ENCODE measurements at places on chromosomes 1 and 21.

DNA sequence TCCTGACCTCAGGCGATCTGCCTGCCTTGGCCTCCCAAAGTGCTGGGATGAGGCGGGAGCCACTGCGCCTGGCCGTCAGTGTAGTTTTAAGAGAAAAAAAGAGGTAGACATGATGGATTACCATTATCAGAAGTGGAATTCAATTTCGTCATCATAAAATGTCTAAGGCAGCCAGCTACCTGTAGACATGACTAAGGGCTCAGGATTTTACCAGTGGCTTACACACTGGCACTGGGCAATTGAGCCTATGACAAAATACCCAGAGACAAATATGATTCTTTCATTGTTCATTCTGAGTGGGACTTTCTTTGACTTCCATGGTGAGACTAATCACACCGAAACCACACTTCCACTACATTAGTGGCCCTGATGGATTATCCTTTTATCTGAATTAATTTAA lies 181.5 kb downstream of the GABPA start:
- no peak for DNase-seq

GRCh38 chr1:62070384-62071011 lies 124.2 kb upstream of the L1TD1 start:
- no peak for DNase-seq

- DNase-seq: no peak
Observed at GRCh38 chr1:29119121-29119929, 4.4 kb downstream of the TMEM200B start.

DNA sequence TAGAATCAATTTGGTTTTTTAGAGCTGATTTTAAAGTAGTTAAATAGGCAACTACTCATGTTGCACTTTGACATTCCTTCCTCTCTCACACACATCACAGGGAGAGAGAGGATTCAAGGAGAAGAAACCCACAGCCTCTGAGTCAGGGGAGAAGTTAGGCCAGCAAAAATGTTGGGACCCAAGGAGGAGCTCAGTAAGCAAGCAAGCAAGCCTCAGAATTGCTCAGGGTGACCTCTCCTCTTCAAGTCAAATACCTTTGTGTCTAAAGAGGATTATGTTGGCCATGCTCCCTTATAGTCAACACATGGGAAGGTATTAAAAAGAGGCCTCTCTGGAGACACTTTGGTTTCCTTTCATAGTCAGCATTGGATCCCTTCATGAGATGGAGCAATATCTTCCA lies 80.5 kb upstream of the WARS2 start:
- no peak for DNase-seq

DNA sequence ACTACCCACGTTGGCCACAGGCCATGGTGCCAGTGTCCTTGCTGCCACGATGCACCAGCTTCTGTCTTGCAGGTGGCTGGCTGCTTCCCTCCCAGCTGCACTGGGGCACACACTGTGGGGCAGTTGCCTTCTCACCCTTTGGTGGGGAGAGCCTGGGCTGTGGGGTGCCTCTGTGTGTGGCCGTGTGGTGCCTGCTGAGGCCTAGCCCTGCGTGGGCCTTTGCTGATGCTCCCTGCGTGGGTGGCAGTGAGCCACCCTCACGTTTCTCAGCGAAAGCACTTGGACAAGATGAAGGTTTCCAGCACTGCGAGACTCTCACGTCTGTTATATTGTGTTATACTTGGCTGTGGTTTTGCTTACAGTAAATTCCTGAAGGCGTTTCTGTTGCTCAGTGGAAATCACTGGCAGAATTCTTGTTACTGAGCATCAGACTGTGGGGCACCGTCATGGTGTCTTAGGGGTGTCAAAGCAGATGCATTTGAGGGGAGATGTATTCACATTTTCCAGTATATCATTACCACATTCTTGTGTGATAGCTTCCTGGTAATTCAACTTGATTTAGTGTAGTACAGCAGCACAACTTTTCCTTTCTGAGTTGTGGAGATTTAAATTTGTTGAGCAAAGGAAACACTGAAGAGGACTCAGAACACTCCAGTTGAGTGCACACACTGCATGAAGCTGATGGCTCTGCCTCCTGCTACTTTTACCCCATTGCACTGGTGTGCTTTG lies 124.7 kb downstream of the PCBP3 start:
- peak; percentile 25 for DNase-seq

GRCh38 chr1:222843469-222844410 lies 28.9 kb downstream of the DISP1 start:
- DNase-seq: no peak

DNA sequence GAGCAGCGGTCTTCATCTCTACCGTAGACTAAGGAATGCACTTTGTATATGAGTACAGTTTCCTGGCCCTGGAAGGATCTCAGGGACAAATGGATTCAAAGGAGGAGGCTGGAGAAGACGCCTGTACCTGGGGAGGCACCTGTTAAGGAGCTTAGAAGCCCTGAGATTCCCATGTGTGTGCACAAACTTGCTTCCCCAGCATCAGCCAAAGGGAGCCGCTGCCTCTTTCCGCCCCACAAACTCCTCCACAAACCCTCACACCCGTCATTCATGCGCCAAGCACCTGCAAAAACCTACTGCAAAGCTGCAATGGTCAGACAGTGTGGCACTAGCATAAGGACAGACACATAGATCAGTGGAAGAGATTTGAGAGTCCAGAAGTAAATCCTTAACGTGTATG lies 54.5 kb downstream of the RRAGC start:
- DNase-seq: no peak

DNA sequence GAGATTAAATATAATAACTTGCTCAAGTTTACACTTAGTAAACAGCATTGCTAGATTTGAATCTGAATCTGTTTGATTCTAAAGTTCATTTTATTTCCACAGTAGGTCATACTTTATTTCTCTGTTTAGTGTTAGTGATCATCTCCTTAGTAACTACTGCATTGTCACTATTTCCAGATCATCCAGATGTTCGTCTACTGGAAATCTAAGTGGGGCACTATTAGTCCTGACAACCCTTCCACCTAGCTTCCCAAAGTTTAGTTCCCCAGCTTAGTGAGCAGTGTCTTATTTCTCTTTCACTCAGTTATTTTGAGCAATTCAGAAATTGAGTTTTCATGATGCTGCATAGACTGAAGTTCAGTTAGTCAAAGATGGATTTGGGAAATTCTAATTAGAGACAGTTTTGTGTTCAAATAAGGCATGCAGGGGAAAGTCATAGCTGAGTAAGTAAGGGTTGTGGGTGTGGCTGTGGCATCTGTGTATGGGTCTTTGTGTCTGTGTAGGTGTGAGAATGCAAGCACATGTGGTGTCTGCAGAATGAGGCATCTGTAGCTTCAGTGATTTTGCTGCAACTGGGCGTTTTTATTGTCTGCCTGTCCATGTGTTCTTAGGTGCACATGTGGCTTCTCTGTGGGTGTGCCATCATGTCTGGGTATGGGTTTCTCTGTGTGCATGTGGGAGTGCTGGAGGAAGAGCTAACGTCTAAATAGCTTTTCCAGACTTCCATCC lies 107.3 kb downstream of the NTMT2 start:
- DNase-seq: no peak

DNA sequence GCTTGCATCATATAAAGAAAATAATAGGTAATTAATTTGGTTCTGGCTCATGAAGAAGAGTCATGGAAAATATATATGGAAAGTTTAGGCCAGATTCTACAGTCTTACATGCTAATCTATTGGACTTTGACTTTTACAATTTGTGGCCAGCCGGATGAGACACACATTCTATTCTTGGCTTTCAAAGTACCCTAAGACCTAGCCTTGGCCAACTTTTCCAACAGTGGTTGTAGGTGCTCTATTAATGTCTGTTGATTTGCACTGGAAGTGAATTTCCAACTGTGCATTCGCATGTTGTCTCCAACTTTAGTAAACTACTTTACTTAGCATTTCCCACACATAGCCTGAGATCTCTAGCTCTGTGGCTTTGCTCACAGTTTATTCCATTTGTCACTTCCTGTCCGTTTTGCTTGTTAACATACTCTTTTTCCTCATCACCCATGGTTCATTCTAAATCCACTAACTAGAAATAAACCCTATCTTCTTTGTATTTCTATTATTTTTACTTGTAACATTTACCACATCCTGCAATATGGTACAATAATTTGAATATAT lies 644.0 kb downstream of the PTPRC start:
- DNase-seq: no peak

DNA sequence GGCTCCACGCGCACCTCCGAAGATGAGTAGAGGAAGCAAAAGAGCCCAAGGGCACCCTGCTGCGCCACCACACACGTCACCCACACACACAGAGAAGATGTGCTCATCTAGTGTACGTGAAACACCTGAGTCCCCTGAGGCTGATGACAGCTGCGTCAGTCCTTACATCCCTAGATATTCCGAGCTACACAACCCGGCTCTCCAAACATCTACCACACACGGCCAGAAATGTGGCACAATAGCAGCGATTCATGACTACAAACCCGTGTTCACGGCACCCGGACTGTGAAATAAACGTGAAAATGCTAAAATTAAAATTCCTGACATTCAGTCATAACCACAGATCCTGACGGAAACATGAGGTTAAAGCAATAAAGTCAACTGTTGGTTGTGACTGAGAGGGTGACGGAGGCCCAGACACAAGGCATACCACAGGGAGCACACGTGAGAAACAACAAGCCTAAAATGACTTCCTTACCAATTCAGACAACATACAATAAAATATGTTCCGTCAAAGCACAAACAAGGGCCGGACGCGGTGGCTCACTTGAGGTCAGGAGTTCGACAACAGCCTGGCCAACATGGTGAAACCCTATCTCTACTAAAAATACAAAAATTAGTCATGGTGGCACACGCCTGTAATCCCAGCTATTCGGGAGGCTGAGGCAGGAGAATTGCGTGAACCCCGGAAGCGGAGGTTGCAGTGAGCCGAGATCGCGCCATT lies 7.3 kb downstream of the SSU72 start:
- no peak for DNase-seq

GRCh38 chr1:201015551-201016091 lies 7.9 kb downstream of the KIF21B start:
- DNase-seq: no peak

DNA sequence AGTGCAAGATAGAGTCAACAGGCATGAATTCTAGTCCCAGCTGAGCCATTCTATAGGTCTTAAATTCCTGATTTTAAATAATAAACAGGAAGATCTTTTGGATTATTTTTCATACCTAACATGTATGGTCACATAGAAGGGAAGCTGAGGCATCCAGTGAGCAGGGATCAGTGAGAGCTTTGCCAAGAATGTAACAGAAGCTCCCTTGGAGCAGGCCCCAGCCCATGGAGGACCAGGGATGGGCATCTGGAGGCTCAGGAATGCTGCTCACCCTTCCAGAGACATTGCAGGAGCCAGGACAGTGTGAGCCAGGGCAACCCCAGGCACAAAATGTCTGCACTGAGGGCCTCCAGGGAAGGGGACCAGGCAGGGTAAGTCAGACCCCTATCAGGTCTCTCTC lies 54.4 kb upstream of the KCND3 start:
- no peak for DNase-seq

GRCh38 chr21:43758111-43758641 lies 17.9 kb downstream of the CSTB start:
- no peak for DNase-seq

- DNase-seq: no peak
Observed at GRCh38 chr1:194233069-194233468, 1046.7 kb upstream of the B3GALT2 start.

GRCh38 chr21:41627428-41627827 lies 119.5 kb upstream of the TMPRSS2 start:
- no peak for DNase-seq

DNA sequence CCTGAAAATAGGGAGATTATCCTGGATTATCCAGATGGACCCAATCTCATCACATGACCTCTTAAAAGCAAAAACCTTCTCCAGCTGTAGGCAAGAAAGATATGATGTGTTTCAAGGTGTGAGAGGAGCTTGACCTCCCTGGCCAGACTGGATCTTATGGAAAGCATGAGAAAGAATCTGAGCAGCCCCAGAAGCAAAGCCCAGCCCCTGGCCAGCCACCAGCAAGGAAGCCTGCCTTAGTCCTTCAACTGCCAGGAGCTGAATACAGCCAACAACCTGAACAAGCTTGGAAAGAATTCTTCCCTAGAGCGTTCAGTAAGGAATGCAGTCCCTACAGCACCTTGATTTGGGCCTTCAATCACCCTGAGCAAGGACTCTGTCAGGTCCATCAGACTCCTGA lies 375.0 kb upstream of the CHRM3 start:
- no peak for DNase-seq

DNA sequence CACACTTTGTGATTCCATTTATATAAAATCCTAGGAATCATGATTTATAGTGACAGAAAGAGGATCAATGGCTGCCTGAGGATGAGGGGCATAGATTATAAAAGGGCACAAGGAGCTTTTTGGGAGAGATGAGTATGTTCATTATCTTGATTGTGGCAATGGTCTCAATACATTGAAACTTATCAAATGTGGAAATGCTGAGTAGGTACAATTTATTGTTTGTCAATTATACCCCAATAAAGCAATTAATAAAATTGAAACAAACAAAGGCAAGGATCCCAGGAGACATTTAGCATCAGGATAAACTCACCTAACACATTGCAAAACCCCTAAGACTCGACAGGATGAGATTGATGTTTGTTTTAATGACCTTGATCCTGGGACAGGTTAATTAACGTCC lies 153.1 kb upstream of the KLHDC7A start:
- DNase-seq: no peak

DNA sequence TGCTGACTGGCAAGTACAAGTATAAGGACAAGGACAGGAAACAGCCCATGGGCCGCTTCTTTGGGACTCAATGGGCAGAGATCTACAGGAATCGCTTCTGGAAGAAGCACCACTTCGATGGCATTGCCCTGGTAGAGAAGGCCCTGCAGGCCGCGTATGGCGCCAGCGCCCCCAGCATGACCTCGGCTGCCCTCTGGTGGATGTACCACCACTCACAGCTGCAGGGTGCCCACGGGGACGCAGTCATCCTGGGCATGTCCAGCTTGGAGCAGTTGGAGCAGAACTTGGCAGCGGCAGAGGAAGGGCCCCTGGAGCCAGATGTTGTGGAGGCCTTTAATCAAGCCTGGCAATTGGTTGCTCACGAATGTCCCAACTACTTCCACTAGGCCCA lies 32.0 kb downstream of the SLC16A1 start:
- no peak for DNase-seq

GRCh38 chr1:204287466-204287891 lies 72.2 kb downstream of the PLEKHA6 start:
- DNase-seq: no peak

- no peak for DNase-seq
Observed at GRCh38 chr1:6554907-6555778, at the start of gene TAS1R1. Gene TAS1R1 (plus strand): TSS chr1:6555307. CDS start chr1:6555374, 67 bp downstream.

- DNase-seq: no peak
Observed at GRCh38 chr1:15256584-15256983, 9.6 kb downstream of the FHAD1 start.

GRCh38 chr1:215526147-215526845 lies 40.8 kb upstream of the KCTD3 start:
- DNase-seq: no peak
